ENCODE measurements at places on chromosomes 7 and 10.

GRCh38 chr7:68785036-68785435, 813.2 kb upstream of the AUTS2 start:
- no peak for DNase-seq

DNA sequence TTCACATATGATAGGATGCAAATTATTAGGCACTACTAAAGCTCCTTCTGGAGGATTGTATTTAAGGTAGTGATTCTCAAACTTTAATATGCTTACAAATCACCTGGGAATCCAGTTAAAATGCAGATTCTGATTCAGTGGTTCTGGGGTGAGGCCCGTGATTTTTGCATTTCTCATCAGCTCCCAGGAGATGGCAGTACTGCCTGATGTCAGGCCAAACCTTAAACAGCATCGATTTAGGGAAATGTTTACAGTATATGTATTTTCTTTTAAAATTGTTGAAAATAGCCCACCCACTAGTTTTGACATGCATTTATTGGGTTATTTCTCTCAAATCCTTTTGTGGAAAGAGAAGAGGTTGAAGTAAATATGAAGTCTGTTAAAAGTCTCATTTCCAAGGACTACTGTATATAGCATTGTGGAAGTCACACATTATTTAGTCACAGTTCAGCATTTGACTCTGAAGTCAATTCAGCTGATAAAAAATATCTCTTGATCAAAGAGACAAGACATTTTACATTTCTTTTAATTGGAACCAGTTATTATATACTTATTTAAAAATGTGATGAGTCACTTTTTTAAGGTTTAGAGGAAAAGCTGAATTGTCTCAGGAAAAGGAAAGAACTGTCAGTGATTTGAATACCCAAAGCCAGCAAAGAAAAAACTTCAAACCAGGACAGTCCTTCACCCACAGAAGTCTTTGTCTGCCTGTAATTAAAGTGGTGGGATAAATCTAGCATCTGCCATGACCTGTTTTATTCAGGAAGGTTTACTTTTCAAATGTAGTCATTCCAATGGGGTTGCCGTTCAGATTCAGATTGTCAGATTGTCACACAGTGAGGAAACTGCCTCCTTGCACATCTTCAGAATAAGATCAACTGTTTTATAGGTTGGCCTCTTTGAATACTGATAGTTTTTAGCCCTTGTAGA, 21.1 kb upstream of the HBP1 start:
- no peak for DNase-seq

DNA sequence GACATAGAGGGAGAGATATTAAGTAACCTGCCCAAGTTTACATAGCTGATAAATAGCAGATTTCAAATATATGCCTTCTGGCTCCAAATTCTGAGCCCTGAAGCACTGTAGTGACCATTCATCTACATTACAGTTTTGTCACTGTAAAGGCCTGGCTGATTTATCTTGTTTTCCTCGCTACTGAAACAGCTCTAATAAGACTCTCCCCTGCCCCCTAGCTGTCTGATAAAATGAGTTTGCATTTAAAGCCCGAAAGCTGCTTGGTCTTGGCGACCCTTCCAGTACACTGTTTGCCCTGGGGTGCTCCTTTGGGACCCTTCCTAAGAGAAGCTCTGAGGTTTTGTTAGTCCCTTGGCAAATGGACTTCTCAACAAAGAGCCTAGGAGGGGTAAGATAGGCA, 59.7 kb upstream of the RAB11FIP2 start:
- no peak for DNase-seq

- DNase-seq: no peak
Measured at GRCh38 chr10:84290235-84290634, 38.2 kb upstream of the CCSER2 start.

Measured in stimulated activated CD8-positive, alpha-beta memory T cell treated with anti-CD3 and anti-CD28 coated beads, Interleukin-12 subunit alpha, Interleukin-12 subunit beta, amount 100 ng/mL, for 1 hour (primary cell).